ENCODE measurements at places on chromosomes 7 and 10.

DNA sequence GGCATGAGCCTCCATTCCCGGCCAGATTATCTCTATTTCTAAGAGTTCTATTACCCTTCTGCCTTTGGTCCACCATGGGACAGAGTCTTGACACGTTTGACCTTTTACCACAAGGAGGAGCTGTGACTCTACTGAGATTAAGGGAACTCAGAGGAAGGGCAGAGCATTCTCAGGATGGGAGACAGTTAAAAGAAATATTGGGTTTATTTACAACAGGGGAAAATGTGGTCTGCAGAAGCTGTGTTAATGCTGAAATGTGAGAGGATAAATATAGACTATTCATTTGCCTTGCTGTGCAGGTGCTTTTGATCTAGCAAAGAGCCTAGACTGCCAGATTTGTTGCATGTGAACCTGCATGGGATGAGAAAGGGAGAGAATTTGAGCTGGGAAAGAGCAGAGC, 45.8 kb upstream of the PRSS58 start:
- no peak for DNase-seq

DNA sequence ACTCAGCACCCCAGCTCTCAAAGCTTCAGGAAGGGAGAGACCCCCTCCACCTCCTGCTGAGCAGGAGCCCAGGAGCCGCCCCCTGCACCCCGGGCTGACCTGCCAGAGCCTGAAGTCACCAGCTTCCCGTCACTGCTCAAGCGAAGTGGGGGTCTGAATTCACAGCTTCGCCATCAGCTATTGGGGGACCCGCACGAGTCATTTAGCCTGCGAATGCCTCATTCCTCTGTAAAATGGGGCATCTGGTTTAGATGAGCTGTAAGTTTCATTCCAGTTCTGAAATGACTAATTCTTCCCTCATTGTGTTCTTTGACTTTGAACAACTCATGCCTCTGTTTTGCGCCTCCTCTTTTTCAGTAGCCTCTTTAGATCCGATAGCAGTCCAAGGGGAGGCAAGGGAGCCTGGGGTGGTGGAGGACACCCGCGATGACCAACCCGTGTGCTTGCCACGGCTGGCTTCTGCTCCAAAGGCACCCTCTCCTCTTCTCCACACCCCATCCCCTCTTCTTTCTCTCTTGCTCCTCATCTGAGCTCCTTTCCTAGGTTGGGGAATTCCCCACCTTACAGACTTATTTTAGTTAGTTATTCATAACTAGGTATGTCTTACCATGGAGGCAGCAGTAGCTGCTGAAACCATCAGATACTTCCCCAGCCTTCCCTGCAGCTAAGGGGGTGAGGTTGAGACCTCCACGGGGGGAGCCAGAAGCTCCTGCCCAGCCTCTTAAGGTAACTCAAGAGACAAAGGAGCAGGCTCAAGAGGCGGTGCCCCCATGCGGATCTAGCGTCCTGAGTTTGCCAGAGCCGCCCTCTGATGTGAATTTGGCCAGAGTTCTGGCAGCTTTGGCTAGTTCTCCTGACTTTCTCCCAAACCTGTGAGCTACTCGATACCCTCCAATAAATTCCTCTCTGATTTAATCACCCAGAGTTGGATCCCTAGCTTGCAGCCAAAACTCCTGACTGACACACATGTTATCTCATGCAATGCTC, 47.7 kb downstream of the RBM17 start:
- no peak for DNase-seq

DNA sequence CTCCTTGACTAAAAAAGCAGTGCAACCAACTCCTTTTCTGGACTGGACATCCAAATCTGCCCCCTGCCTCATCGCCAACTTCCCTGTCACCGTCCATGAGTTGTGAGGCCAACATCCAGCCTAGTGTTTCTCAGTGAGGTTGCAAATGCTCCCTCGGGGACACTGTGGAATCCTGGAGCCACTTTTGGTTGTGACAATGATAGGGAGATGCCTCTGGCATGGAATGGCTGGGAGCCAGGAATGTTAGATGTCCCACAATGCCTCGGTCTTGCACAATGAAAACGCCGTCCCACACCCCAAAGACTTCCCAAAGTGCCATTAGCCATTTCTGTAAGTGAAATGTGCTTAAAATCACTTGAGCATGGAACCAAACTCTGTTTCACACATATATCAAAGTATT, 105.2 kb downstream of the OSBPL3 start:
- DNase-seq: no peak

DNA sequence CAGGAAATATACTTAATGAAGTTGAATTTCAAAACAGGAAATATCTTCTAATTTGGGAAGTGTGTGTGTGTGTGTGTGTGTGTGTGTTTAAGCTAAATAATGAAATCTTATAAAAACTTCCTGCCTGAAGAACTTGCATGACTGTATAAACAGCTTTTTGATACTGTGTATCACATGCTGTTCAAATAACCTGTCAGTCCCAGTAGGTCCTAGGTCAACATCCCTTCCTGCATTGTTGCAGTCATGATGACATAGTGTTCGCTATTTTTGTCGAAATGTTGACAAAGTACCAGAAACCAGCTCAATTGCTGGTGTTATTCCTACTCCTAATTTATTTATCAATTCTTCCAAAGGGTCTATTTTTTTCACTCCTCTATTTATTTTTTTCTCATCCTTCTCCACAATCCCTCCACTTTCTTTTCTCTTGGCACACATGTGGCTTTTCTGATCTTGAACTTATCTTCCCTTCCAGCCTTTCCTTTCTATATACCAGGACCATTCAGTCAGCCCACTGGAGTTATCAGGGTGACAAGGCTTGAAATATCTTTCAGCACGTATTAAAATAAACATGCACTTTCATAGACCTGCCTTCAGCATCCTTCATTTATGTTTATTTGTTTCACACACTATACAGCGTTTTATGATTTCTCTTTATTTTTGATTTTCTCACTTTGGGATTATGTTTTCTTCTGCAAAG, 115.8 kb downstream of the PLXDC2 start:
- no peak for DNase-seq

GRCh38 chr10:88064608-88065382, 201.4 kb downstream of the PTEN start:
- DNase-seq: no peak

- DNase-seq: no peak
Observed at GRCh38 chr10:19892270-19892669, 76.0 kb downstream of the PLXDC2 start.

Measured in activated gamma-delta T cell (primary cell).